ENCODE measurements at places on chromosomes 2 and 18.

DNA sequence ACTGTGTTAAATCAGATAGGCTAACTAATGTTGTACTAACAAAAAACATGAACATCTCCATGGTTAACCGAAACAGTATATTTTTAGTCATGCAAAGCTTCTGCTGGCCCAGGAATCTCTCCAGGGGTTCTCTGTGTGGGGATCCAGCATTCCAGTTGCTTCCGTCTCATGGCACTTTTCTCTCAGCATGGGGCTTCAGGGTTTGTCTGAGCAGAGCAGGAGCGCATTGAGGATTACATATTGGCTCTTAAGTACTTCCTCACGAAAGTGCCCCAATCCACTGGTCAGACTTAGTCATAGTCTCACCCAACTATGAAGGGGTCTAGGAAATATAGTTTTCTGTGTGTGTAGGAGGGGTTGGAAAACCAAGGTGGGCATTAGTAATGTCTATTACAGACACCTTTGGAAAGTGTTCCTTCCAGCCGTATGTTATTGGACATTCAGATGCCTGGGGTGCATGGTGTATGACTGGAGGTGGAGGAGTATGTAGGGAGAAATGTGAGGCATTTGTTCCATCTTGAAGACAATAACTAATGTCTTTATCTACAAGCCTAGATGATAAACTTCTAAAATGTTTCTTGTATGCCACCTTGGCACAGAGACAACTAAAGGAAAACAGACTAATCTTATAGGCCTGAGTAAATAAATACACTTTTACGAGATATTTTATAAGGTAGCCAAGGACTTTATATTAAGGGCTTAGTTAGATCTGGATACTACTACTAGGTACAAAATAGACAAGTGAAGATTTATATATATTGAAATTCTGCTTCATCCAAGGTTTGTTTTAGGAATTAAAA is 123.8 kb upstream of the ZEB2 start:
- DNase-seq: peak; percentile 18

- no peak for DNase-seq
These were observed 634.3 kb upstream of the SOX11 start for GRCh38 chr2:5057891-5058351.

- no peak for DNase-seq
These were observed 9.3 kb downstream of the MRPL19 start for GRCh38 chr2:75655861-75656260.

DNA sequence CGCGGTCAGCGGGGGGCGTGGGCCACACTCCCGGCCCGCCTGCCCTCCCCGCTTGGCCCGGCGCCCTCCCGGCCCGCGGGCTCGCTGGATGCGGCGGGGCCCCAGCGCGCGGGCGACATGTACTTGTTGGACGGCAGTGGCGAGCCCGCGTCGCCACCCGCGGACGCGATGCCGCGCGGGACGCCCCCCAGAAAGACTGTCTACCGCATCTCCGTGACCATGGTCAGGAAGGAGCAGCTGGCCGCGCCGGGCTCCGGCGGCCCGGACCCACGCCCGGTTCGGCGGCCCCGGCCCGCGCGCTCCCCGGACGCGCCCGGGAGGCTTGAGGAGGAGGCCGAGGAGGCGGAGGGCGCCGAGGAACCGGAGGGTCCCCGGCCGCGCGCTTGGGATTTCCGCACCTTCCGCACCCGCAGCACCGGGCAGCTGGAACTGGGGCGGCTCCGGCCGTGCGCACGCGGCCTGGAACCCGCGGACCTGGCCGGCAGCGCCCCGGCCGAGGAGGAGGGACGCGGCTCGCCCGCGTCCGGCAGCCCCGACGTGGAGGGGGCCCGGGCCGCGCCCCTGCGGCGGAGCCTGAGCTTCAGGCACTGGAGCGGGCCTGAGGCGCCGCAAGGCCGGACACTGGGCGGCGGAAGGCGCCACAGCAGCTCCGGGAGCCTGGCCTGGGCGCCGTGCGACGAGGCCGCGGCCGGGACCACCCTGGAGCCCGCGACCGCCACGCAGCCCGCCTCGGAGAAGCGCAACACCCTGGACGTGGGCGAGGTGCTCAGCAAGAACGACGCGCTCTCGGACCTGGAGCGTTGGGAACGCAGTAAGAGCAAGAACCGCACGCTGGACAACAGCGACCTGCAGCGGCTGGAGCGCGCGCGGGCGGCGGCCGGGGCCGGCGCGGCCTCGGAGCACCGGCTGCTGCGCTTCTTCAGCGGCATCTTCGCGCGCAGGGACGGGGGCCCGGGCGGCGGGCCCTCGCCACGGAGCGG is 176.4 kb downstream of the AGAP1 start:
- DNase-seq: peak; percentile 71

DNA sequence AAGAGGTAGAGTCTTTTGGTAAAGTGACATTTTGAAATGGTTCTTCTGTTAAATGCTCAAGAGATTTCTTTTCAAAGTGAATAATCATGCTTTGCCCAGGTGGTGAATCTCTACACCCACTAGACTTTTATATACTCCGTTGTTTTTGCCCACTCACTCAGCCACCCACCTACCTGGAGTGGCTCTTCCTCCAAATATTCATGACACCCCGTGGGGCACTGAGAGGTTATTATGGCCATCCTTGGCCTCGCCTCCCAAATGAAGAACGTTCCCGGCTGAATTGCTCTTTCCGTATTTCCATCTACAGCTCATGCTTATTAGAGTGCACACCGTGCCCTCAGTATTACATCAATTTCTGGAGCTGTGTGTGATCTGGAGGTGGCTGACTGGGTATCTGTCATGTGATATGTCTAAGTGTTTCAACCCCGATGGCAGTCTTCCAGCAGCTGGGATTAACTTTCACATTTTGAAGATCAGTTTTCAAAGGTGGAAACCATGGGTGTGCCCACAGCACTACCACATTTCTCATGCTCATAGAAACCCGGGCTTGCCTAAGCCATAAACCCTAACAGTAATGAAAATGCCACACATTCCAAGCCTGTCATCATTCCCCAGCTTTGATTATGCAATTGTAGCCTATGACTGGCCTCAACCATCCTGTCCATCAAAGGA is 406.6 kb upstream of the MMADHC start:
- peak; percentile 83 for DNase-seq
